ENCODE measurements at places on chromosomes 6 and 20.

- no peak for DNase-seq
Observed at GRCh38 chr6:3919130-3919628, 70.0 kb downstream of the FAM50B start.

DNA sequence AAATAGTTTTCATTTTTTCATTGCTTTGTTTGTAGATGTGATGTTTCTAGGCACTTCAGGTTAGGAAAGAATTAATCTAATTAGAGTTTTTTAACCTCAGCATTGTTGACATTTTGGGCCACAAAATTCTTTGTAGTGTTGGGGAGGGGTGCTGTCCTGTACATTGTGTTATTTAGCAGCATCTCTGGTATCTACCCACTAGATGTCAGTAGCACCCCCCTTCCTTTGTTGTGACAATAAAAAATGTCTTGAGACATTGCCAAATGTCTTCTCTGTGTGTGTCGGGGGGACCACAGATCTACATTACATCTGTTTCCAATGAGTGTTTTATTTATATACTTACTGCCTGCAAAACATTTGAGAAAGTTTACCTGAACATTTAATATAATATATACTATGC is 45.6 kb downstream of the EYA4 start:
- DNase-seq: no peak

DNA sequence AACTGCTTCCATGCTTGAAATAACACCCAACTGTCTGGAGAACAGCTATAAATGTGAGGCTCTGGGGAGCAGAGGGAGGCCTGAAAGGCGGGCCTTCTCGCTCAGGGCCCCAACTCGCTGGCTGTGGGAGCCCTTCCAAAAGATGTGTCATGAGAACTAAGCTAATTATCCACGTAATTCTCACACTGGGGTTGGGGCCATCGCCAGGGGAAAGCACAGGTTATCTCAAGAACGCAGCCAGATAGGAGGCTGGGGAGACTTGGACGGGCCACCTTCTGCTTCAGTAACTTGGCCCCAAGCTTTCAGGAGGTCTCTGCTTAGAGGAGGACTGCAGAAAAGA is 1.6 kb downstream of the PXDC1 start:
- no peak for DNase-seq

GRCh38 chr6:127385668-127386430 is 42.4 kb upstream of the ECHDC1 start:
- DNase-seq: no peak

DNA sequence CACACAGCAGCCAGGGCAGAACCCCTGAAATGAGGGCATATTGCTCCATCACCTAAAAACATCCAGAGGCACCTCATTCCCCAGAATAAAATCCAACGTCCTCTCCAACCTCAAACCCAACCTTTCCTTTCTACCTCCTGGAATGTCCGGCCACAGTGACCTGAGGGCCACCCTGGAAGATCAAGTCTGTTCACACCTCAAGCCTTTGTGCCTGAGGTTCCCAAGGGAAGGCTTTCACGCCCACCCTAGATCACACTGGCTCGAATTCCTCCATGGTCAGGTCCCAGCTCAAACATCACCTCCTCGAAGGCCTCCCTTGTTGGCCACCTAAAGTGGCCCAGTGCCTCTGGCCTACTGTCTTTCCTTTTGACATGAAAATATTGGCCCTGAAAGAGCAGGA is 88.9 kb downstream of the ZMYND8 start:
- DNase-seq: no peak

GRCh38 chr20:54385746-54386145 is 89.6 kb upstream of the DOK5 start:
- DNase-seq: no peak

DNA sequence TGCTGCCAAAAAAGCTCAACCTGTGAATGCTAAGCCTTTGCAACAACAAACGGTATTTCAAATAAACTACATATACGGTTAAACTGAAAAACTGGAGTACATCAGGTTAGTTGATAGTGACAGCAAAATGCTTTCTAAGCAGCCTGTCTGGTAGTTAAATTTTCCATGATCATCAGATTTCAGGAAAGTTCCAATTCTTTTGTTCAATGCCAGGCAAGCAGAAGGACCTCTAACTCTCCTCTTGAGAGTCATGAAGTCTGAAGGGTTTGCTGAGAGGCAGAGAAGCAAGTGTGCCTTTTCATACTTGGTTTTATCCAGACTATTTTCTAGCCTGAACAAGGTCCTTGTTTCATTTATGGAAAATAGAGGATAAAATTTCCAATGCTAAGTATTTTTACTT is 4.5 kb downstream of the FLRT3 start:
- DNase-seq: no peak

GRCh38 chr6:154653853-154654252 is 79.4 kb upstream of the SCAF8 start:
- DNase-seq: no peak

DNA sequence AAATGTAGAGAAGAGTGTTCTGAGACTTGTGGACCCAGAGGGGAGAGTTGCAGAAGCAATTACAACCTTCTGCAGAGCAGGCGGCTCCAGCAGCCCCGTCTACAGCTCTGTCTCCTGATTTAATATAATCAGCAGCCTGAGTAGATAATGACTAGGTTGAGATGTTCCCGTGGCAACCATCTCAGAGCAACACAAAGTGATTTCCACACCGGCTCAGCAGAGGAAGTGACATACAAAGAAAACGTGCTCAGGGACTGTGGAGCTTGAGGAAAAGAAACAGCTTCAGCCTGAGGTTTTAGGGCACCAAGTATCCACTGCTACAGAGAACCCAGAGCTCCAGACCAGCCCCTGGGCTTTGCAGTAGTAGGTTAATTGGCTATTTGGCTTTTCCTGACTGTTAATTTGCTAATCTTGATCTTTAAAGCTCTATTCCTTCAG is 136.4 kb downstream of the MTFR2 start:
- DNase-seq: no peak

- DNase-seq: no peak
Observed at GRCh38 chr6:168725802-168726201, 284.8 kb downstream of the SMOC2 start.

DNA sequence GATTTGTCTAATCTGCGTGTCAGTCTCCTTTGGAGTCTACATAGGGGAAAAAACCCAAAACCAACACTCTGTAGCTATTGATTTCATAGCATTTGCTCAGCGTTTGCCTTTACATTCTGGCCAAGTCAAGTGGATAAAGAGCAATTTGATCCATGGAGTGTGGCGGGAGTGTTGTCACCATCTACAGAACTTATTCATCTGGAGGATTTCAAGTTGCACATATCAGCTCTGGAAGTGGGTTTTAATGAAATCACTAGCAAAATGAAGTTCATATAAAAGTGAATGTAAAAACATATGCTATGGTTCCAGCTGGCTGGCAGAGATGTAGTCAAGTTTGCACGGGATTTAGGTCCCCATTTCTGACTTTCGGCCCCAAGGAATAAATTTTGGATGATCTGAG is 219.7 kb upstream of the SUPT3H start:
- no peak for DNase-seq

GRCh38 chr6:33897189-33897780 is 93.5 kb upstream of the MLN start:
- no peak for DNase-seq

GRCh38 chr6:134464690-134465411 is 146.9 kb upstream of the SGK1 start:
- DNase-seq: no peak
